ENCODE measurements at places on chromosomes 1 and 21.

DNA sequence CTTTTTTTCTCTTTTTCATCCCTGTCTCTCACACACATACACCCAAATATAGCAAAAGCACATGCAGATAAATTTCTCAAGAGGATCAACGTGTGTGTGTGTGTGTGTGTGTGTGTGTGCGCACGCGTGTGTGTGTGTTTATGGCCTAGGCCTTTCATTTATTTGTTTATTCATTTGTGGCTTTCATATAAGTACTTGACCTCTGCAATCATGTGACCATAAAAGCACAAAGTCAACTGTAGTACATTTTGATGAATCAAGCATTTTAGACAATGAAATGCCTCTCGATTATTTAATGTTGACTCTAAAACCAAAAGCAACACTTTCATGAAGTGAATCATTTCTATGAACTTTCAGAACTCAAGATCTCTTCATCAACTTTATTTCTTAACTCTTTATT, 194.1 kb upstream of the ADGRL2 start:
- no peak for DNase-seq

- DNase-seq: peak; percentile 17
Observed at GRCh38 chr21:32298148-32298559, 501 bp upstream of the MRAP start.

DNA sequence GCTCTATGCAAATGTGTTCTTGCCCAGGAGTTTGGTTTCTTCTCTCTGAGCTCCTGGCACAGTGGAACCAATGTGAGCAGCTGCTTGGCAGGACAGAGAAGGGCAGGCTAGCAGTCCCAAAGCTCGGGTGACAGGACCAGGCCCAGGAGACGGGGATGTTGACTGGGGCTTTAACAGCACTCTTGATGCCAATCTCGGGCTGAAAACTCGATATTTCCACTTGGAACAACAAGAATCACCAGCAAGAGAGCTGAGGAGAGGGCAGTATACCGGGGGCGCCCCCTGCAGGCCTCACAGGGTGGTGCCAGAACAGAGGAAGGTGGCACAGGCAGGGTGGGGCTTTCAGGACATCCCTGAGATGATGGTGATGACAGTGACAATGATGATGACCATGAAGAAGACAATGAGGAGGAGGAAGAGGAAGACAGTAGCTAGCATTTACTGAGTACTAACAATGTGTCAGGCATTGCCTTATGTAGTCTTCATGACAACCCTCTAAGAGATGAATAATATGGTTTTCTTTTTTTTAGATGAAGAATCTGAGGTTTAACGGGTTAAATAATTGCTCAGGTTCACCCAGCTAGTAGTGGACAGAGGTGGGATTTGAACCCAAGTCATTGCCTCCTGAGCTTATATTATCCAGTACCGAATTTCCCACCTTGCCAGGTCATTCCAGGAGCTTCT, 2.7 kb upstream of the KCNJ9 start:
- DNase-seq: peak; percentile 67

GRCh38 chr1:37540036-37540785, 13.9 kb downstream of the SNIP1 start:
- no peak for DNase-seq

- no peak for DNase-seq
Observed at GRCh38 chr1:185156288-185156853, 382 bp downstream of the TRMT1L start.

GRCh38 chr1:101898137-101898536, 98.6 kb downstream of the OLFM3 start:
- no peak for DNase-seq

- peak; percentile 67 for DNase-seq
Observed at GRCh38 chr1:213724640-213725536, 262.9 kb upstream of the PROX1 start.

DNA sequence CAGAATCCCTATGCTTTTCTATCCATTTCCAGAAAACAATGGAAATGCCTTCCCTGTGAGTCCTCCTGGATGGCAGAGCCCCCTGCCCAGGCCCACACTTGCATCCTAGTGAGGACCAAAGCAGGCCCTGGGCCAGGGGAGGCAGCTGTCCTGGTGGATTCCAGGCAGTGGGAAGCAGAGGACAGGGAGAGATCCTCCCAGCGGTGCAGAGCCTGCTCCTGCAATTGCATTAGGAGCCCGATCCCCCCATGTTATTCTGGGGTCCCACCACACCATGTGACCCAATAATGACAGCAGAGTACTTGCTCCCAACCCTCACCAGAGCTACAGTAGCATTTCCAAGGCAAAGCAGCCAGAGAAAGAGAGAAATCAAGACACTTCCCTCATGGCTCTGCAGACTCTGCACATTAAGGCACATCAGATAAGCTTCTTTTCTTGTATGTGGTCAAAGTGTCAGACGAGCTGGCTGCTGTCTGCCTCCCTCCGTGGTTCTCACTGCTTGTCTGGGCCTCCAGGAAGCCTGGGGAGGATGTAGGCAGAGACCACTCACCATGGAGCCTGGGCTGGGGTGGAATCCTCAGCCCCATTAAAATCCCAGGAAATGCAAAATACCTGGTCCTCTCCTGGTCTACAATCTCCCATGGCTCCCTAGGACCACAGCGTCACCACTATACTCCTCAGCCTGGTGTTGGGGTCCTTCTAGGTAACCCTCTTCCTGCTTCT, 54.9 kb upstream of the RUNX3 start:
- no peak for DNase-seq

DNA sequence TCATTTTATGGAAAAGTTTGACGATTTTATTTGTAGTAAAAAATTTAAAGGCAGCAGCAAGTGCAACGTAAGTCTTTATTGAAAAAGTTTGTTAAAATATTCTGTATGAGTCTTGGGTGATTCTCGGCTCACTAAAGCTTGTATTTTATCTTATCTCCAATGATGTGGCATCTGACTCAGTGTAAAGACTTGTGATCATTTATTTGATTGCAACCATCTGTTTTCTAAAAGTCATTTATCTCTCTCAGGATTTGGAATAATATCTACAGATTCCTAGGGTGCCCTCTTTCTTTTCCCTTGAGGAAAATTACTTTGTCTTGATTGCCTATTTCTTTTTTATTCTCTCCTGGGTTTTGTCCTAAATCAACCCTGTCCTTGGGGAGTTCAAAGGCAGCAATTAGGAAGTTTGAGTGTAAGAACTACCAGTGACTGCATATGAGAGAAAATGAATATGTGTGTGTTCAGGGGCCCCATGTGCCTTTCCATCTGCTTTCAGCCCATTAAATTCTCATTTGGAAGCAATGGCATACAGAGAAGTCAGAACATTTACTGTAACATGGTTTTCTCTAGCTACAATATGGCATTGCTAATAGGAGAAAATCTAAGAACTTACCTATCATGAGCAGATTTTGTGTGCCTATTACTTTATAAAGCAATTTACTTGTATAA, 575.0 kb upstream of the CHRM3 start:
- DNase-seq: no peak

- no peak for DNase-seq
Observed at GRCh38 chr1:2350501-2350900, 40.9 kb downstream of the MORN1 start.

DNA sequence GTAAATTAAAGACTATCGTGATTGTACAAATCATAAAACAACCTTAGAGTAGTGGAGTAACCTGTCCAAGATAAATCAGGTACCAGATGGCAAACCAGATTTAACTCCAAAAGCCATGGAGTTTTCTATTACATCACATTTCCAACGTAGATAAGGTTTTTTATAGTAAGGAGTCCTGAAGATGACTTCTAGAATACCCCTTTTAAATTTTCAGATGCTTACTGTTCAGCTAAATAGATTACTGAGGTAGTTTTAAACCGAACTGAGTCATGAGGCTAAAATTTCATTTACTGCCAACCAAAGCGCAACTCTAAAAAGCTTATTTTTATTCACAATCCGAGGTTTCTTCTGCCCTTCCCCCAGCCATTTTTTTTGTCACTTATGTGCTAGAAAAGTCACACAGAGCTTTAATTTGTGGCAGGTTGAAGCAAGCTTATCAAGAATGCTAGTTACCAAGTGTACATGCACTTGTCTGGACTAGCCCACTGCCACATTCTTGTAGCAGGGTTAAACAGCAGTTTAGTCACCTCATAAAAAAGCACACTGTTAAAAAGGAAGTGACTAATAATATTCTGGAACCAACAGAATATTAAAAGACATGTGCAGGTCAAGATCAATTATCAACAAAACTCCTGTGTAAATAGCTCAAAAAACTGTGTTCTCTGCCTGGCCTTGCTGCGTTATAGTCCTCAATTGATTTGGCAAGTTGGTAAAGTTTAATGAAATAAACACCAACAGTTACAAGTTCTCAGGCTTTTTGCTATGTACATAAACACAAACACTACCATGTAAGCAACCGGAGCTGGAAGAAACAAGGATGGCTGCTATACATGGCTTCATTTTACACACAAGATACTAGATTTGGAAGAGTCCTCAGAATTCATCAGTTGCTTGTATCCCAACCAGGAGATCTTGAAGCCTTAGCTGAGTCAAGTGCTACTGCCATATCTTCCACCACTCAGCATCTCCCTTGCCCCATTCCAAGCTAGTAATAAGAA, 180.3 kb upstream of the DMRTA2 start:
- peak; percentile 82 for DNase-seq

- DNase-seq: no peak
Observed at GRCh38 chr1:114700036-114700600, 4.8 kb upstream of the AMPD1 start.

DNA sequence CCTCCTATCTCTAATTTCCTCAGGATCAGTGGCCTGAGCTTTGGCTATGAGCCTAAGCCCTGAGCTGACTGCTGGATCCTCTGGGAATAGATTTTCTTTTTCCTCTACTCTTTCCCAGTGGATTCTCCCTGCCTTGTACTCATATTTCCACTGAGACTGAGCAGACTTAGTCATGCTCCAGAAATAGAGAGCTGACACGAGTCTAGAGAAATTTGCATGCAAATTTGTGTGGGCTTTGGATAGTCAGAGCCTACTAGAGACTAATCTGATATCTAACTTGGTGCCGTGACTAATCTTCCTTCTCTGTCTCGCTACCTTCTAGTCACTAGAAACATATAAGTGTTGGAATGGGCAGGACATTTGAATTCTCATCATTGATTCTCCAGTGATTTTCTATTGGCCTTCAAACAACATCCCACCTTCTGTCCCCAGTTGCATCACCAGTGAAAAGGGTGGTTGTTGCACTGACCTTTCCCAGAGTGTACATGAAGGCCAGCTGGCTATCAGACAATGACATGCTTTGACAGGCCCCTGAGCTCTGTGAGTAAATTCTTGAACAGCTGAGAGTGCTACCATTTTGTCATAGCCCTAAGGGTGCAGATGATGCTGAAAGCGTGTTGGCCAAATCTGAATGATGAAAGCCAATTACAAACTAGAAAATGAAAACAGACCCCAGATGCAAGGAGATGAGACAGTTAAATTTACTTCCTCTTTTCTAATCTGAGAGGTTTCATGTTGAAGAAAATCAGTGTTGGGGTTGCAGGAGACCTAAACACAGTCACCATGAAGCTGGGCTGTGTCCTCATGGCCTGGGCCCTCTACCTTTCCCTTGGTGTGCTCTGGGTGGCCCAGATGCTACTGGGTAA, at the start of gene FCRLA:
FCRLA (plus strand) TSS at position 748 of the 866 bp plus-strand sequence; CDS start at position 784, 36 bp downstream.
- peak; percentile 80 for DNase-seq

DNA sequence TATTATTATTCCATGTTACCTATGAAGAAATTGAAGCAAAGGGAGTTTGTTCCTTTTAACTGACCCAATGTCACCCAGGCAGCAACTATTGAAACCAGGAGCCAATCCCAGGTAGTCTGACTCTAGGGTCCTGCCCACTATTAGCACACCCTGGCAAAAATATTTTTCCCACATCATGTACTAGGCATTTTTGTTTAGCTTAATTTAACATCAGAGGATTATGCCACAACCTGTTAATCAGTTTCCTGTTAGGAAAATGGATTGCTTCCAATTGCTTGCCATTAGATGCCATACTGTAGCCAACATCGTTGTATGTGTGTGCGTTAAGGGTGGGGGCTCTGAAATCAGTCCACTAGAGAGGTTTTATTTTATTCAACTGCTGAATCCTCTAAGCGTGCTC, 281.1 kb downstream of the DNM3 start:
- peak; percentile 10 for DNase-seq

DNA sequence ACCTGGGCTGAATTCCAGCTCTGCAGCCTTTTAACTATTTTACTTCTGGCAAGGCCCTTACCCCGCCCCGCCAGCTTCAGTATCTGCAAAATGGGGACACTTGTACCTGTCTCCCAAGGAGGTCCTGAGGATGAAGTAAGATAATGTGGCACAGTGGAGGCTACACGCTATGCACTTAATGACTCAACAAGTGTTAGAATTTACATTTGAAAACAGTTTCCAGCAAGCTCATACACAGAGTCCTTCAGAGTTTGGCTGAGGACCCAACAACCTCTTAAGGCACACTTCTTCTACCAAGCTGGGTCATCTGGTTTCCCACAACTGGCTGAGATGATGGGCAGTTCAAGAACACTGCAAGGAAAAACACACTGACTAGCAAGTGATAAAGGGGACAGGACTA, 30.2 kb upstream of the SLC22A15 start:
- DNase-seq: no peak

GRCh38 chr1:161001525-161001924, 19.4 kb downstream of the F11R start:
- DNase-seq: no peak

DNA sequence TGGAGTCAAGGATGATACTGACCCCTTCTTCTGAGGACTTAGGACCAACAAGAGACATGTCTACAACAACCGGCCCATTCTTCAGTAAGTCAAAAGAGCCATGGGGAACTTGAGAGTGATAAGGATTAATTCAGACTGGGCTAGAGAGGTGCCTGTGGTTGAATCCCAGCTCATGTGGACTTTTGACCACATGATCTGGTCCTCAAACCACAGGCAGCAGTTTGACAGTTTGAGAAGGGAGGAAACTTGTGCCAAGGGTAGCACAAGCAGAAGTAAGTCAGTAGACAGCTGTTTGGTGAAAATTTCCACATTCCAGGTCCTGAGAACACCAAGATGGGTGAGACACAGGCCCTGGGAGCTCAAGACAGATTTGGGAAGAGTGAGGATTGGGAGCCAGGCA, 19.8 kb downstream of the SH3BP5L start:
- no peak for DNase-seq

DNA sequence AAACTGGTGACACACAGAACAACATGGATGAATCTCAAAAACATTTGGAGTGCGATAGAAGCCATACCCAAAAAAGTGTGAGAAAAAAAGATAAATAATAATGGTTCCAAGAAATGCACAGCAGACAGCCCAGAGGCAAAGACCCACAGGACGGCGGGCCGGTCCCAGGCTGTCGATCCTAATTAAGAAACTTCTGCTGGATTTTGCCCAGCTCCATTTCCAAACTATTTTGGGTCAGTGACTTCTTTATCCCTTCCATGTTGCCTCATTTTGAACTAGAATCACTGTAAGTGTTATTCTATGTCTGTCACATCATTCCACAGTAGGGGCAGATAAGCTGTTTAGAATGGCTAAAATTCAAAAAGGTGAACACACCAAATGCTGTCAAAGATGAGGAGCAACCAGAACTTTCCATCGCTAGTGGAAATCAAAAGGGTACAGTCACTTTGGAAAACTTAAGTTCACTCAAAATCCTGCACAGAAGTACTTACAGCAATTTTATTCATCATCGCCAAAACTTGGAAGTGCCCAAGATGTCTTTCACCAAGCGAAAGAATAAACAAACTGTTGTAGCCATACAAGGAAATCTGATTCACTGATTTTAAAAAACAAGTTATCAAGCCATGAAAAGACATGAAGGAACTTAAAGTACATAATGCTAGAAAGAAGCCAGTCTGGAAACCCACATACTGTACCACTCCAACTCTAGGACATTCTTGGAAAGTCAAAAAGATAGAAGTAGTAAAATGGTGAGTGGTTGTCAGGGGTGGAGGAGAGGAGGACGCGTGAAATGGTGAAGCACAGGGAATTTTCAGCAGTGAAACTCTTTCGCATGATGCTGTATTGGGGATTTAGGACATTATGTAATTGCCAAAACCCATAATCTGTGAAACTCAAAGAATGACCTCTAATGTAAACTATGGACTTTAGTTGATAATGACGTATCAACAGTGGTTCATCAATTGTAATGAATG, 7.5 kb downstream of the NBPF1 start:
- DNase-seq: no peak
